ENCODE measurements at places on chromosomes 4 and X.

GRCh38 chr4:10283761-10284160, 167.2 kb upstream of the WDR1 start:
- DNase-seq, result no peak

DNA sequence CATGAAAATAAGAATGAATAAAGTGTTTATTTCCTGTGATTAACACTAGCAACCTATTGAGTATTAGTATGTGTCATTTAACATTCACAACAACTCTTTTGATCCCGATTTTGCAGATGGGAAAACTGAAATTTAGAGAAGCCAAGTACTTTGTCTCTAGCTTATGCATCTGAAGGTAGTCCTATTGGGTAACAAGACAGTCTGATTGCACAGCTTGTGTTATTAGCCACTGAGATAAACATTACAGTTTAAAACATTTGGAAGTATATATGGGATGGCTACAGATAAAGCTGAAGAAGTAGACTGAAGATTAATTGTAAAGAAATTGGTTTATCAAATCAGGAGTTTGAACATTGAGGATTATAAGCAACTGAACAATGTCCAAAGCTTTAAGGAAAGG, 99.6 kb upstream of the PDE5A start:
- DNase-seq, result no peak

DNA sequence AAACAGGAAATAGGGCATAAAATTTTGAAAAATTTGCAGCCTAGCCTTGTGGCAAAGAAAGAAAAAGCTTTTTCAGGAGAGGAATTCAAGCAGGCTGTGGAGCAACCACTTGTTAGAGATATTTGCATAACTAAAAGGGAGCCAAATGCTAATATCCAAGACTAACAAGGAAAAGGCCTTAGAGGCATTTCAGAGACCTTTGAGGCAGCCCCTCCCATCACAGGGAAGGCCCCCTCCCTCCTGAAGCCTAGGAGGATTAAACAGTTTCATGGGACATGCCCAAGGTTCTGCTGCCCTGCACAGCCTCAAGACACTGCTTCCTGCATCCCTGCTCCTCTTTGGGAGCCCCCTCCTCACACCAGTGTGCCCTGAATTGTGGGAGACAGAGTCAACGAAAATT, 275.4 kb upstream of the SFRP2 start:
- DNase-seq, result no peak

DNA sequence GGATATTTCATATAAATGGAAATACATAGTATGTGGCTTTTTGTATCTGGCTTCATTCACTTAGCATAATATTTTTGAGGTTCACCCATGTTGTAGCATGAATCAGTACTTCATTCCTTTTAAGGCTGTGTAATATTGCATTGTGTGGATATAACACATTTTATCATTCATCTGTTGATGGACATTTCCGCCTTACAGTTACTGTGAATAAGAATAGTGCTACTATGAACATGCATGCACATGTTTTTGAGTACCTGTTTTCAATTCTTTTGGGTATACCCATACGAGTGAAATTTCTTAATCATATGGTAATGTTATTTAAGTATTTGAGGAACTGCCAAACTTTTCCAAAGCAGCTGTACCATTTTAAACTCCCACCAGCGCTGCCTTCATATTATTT, 539.6 kb upstream of the DIPK2B start:
- DNase-seq, result no peak

GRCh38 chr4:62640296-62640695, 1440.2 kb downstream of the ADGRL3 start:
- no peak for DNase-seq

GRCh38 chr4:68272860-68273259, 27.4 kb upstream of the TMPRSS11B start:
- DNase-seq, result no peak

DNA sequence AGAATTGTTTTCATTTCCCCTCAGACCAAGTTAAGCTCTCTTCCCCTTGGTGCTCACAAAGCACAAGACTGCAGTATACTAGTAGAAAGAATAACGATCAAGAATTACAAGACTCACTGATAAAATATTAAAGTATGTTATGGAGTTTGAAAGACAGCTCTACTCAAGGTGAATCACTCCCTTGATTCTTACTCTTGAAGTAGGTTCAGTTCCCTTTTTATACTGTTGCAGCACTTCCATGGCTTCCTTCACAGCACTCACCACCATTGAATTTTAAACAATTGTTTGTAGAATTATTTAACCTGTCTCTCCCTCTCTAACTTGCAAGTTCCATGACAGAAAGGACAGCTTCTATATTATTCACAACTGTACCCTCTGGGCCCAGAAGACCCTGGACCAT, 42.2 kb downstream of the CASK start:
- DNase-seq, result no peak

Measured in activated naive CD8-positive, alpha-beta T cell treated with anti-CD3 and anti-CD28 coated beads, Interleukin-2, amount 50 U/mL, for 24 hours (primary cell).